Left lung (tissue), 14 donors: ENCODE measurements at places on chromosomes 16 and 17.

- no peak for DNase-seq
Measured at GRCh38 chr16:24976971-24977677, 38.0 kb downstream of the ARHGAP17 start.

- no peak for DNase-seq
Measured at GRCh38 chr16:57949013-57949412, 21.9 kb downstream of the CNGB1 start.

GRCh38 chr17:80111702-80112470 lies 10.5 kb downstream of the GAA start:
- DNase-seq = no peak

DNA sequence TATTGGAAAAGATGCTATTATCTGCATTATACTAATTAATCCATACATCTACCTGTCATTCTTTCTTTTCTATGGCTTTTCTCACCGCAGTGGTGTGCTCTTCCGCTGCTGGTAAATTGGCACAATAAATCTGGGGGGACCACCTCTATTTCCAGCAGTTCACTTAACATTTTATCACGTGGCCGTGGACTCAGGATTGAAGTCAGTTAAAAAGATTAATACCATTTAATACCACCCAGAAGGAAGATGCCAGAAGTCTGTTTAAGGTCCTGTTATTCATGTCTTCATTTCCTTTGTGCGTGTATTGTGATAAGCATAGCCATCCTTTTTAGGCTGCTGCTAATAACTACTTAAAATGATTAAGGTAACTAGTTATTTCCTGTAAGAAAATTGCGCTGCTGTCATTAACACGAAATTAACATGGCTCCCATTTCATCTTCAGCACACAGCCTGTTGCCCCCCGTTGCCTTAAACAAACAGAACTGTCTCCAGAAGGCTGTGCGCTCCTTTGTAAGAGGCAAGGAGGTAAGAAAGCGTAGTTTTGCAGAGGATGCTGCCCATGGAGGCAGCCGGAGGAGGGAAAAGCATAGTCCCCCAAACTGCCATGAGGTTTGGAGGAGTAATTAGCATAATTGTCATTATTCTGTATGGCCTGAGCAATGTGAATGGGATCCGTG lies 414.4 kb downstream of the UTP18 start:
- DNase-seq = no peak

DNA sequence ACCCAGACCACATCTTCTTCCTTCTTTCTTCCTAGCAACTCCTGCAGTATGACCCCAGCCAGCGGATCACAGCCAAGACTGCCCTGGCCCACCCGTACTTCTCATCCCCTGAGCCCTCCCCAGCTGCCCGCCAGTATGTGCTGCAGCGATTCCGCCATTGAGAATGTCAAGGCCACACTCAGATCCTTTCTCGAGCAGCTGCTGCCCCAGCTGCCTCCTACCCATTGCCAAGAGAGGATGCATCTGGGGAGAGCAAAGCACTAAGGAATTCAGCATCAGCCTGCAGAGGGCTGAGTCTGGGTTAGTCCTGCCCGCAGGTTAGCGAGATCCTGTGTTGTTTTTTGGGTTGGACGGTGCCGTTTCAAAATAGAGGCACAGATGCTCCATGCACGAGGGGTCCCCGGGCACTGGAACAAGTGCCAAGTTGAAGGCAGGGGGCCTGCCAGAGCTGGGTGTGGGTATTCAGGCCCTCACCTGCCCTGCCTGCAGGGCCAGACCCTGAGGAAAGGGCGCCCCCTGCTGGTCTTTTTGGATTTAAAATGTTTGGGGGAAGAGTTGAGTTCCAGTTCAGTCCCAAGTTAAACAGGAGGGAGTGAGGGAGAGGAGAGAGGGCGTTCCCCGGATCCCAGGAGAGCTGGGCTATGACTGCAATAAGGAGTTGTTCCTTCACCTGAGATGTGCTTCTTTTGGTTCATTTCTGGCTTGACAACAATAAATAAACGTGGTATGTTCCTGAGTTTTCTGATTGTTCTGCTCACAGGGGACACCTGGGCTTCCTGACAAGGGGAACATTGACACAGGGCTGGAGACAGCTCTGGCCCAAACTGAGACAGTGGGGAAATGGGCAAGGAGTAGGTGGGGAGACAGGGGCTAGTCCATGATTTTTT lies 4.9 kb downstream of the CDK3 start:
- peak; percentile 84 for DNase-seq

GRCh38 chr17:82225368-82226029 lies 3.3 kb upstream of the SLC16A3 start:
- DNase-seq = no peak
